ENCODE measurements at places on chromosomes 4 and X.

DNA sequence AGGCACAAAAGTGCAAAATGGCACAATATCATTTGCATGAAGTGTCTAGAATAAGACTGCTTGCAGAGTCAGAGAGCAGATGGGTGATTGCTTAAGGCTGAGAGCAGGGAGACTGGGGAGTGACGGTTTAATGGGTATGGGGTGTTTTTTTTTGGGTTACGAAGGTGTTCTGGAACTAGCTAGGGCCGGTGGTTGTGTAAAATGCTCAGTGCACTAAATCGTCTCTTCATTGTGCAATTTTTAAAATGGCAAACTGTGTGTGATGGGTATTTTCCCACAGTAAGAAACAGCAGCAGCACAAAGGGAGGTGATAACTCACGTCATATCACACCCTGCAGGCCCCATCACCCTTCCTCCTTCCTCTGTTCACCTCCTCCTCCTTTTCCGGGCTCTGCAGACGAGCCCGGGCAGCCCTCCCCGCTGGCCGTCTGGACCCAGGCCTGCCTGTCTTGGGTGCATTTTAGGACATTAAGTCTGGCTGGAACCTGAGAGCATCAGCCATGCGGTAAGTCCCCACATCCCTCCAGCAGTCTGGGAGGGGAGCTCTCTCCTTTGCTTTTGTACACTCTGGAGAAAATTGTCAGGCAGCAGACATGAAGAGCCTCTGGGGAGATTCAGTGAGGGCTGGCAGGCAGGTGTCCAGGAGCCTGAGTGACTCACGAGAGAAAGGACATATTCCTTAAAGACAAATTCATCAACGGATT, 42.7 kb downstream of the ASMT start:
- DNase-seq: peak; percentile 62

GRCh38 chr4:108854786-108855185, 91.9 kb upstream of the ETNPPL start:
- no peak for DNase-seq

DNA sequence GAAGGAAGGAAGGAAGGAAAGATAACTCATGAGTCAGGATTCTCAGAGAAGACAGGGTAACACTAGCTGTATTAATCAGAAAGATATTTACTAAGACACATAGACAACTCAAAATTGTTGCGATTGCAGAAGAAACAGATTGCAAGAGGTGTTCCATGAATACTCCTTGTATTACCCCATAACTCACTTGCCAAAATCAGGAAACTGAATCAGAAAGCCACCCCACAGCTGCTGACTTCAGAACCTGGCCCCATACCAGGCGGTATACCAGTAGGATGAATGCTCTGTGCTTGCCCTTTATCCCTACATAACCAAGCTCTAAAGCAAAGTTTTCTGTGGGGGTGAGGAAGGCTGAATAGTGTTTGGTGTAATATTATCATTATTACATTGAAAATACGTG, 468.5 kb downstream of the IQCM start:
- DNase-seq: no peak

DNA sequence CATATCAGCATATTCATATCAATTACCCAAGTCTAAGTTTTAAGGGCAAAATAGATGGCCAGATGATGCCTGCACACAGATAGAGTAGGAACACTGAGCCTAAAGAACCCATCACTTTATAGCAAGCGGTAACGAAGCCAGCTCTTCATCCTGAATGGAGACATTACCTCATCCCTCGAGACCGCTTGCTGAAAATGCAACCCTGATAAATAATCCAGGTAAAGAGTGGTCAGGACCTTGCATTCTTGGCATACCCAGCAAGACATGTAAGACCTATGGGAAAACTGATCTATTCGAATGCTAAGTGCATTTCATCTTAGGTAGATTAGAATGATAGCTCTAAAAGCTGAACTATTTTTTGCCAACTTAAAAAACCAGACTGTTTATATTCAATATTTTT, 25.3 kb downstream of the DCHS2 start:
- no peak for DNase-seq

GRCh38 chr4:34412233-34412632, 1832.1 kb downstream of the ARAP2 start:
- DNase-seq: no peak

DNA sequence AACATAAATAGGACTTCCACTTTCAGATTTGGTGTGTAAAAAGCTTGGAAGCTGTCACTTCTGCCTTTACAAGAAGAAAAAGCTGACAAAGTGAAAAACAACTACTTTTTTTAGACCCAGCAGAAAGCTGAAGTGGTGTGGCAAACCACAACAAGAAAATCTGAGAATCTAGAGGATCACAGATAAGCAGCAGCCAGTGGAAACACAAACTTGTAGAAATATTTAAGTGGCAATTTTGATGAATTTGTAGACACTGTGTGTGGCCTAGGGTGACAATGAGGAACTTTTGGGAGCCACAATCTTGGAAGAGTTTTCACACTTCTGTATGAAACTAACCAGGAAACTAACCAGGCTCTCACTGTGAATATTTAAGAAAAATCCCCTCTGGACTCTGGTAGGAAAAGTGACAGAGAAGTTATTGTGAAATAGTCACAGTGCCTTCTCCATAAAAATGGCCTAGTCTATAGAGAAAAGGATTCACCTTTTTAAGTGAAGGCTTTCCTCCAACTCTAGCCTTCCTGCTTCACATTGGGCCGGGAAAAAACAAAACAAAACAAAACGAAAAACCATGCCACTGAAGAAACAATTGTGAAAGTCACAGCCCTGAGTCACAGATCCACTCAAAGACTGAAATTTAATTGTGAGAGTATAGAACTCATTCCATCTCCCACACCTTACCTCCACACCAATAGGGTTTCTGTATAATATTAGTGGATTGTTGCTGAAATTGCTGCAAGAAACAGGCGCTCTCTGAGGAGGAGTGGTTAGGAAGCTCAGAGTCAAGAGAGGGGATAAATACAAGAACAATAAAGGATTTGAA, 26.7 kb upstream of the GUCY1A1 start:
- peak; percentile 45 for DNase-seq

GRCh38 chr4:154744341-154744926, 634 bp downstream of the LRAT start:
- DNase-seq: no peak

DNA sequence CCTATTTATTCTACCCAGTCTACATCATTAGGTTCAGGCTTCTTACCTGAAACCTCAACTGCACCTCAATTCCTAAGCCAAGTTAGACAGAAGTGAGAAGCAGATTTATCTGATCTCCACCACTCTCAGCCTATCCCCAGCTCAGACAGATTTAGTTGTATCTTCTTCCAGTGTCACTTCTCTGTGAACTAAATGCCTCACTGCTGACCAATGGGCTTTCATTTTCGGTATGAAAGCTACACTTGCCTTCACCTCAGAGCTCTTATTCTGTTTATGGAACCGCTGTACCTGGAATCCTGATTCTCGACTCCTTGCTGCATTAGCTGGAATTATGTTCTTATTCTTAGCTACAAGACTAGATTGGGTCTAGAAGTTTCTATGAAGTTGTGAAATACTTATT, 833.2 kb downstream of the CCSER1 start:
- no peak for DNase-seq

- DNase-seq: no peak
Measured at GRCh38 chrX:153491351-153491914, 3.3 kb upstream of the BGN start.

DNA sequence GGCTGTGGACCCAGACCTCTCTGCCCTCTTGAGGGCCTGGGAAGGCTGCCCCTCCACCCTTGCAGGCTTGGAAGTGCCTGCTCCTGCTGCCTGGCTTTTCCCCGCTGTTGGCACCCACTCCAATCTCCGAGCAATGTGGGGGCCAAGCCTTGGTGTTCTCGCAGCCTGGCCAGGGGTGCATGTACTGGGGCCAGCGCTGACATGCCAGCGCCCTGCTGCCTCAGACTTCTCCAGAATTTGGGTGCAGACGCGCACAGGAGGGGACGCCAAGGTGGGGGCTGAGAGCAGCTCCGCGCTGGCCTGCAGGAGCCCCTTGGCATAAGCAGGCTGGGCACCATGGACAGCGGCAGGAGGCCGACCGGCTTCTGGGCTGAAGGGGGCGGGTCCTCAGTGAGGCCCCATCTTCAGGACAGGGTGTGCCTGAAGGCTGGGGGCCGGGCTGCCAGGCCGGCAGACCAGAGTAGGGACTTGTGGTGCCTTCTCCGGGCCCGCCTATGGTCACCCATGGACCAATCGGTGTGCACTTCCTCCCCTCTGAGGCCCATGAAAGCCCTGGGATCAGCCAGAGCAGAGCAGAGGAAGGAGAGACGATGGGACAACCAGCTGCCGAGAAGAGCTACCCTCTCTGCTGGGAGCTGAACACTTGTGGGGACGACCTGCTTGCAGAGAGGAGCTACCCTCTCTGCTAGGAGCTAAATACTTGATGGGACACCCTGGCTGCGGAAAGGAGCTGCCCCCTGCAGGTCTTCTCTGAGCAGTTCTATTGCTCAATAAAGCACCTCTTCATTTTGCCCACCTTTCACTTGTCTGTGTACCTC, 118.3 kb downstream of the DNAAF6 start:
- DNase-seq: no peak

DNA sequence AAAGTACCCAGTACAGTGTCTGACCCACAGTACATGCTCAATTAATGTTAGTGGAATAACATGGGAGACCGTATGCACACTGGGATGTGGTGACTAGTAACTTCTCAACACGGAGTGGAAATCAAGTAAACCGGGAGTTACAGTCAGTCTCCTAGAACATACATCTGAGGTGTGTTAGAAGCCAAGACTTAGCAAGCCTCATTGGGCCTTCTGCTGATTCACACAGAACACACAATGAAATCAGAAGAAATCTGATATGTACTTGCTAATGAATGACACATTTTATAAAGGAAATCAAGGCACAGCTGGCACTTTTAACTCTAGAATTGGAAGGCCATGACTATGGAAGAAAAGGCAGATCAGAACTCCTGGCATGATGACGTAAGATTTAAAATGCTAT, 13.0 kb downstream of the TRAPPC2 start:
- DNase-seq: no peak

GRCh38 chr4:102061133-102061532, 270.6 kb downstream of the BANK1 start:
- DNase-seq: no peak

DNA sequence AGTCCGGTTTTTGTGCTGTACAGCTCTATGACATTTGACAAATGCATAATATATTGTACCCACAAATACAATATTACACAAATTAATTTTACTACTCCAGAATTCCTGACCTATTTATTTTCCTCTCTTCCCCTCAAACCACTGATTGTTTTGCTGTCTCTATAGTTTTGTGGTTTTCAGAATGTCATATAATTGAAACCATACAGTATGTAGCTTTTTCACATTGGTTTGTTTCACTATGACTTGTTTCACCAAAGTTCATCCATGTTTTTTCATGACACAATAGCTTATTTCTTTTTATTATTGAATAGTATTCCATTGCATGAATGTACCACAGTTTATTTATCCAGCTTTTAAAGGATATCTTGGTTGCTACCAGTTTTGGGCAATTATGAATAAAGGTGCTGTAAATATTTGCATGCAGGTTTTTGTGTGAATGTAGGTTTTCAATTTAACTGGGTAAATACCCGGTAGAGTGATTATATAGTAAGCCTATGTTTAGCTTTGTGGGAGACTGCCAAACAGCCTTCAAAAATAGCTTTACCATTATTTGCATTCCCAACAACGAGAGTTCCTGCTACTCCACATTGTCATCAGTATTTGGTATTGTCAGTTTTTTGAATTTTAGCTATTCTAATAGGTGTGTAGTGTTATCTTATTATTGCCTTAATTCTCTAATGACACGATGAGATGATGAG, 25.9 kb downstream of the RNF175 start:
- DNase-seq: no peak

- DNase-seq: no peak
Measured at GRCh38 chr4:188297873-188298272, 158.6 kb downstream of the TRIML1 start.

GRCh38 chr4:186651181-186651603, 72.5 kb downstream of the FAT1 start:
- DNase-seq: no peak

DNA sequence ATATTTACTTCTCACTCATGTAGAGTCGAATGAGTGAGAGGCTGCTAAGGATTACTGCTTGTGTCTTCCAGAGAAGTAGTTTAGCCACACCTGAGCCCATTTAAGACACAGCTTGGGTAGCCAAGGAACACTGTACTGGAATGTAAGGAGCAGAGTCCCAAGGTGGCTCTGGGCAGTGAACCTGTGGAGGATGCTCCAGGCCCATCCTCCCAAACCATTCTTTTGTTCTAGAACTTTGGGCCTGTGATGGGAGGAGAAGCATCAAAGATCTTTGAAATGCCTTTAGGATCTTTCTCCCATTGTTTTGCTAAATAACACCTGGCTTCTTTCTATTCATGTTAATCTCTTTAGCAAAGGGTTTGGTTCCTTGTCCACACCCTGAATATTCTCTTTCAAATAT, 162.2 kb downstream of the KLHL4 start:
- DNase-seq: no peak

DNA sequence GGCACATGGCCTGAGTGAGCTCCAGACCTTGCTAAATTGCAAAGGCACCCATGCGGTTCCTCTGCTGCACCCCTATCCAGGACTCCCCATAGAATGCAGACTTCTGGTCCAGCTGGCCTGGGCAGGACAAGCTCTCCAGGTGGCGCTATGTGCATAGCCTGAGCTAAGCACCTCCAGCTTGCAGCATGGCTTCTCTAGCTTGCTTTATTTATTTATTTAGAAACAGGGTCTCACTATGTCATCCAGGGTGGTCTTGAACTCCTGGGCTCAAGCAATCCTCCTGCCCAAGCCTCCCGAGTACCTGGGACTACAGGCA, 5.5 kb upstream of the WFS1 start:
- no peak for DNase-seq

- DNase-seq: no peak
Measured at GRCh38 chrX:4110964-4111363, 397.5 kb upstream of the PRKX start.

GRCh38 chr4:41727861-41728572, 20.5 kb downstream of the PHOX2B start:
- DNase-seq: no peak

DNA sequence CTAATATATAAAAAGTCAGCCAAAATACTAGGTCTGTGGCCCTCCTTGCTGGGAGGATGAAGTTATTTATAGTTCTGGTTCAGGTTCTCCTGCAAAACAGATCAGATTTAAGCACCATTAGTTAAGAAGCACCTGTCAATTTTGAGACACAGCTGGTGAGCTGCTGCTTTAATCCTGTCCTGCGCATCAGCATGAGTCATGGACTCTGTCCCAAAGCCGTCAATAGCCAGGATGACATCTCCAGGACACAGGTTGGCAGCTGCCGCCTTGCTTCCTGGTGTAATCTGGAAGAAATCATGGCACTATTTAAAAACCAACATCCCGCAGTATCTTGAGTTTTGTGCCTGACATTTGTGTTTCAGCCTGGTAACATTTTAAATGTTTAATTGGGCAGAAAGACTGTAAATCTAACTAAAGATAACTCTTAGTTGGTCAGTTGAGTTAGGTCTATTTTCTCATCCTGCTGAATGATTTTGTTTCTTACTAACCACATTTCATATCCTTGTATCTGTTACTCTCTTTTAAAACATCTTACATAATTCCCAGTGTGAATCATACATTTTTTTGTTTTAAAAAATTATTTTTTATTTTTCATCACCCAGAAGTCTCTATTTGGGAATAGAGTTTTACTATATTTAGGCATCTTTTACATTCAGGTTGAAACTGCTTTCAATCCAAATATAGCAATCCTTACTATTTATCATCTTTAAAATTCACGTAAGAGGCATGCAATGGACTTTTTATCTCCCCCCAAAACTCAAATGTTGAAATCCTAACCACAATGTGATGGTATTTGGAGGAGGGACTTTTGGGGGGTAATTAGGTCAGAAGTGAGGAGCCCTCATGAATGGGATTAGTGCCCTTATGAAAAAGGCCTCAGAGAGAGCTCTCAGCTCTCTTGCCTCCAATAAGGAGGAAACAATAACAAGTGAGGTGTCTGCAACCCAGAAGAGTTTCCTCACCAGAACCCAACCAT, 10.1 kb downstream of the PDLIM3 start:
- no peak for DNase-seq

Measured in GM12878 (cell line).